Fibroblast of villous mesenchyme (primary cell): ENCODE measurements at places on chromosomes 13 and 19. TPM values are rescaled to one million over a fixed set of nuclear protein-coding genes. Genes with fewer than 3 reads are reported as not detected.
A peak's percentile ranks its signal among the peaks of the same experiment; 100 is the strongest.

ZNF627 gene
- total RNA-seq: 16.8 and 19.0 TPM in 2 replicates

CACNA1A gene
- total RNA-seq: 0.32 and 0.43 TPM in 2 replicates

NTN5 gene
- total RNA-seq: under 0.01 TPM in 1 of 2 replicates, not detected in the other

PLPP2 gene
- total RNA-seq: 9.9 and 12.2 TPM in 2 replicates

IFI30 gene
- total RNA-seq: 24.2 and 29.0 TPM in 2 replicates

PLIN5 gene
- total RNA-seq: not detected in 2 replicates

ZNF540 gene
- total RNA-seq: 0.32 and 0.86 TPM in 2 replicates

ZNF471 gene
- 1.9 and 3.9 TPM in 2 replicates for total RNA-seq

SMG9 gene
- 13.0 and 14.5 TPM in 2 replicates for total RNA-seq

ZNF442 gene
- total RNA-seq: 0.64 and 1.3 TPM in 2 replicates

ATP4A gene
- total RNA-seq: not detected in 2 replicates

GAMT gene
- 23.3 and 29.6 TPM in 2 replicates for total RNA-seq

MRPL4 gene
- 42.3 and 51.5 TPM in 2 replicates for total RNA-seq

- DNase-seq: no peak
Observed at GRCh38 chr13:45849408-45849807, 2.1 kb downstream of the SIAH3 start.

DNA sequence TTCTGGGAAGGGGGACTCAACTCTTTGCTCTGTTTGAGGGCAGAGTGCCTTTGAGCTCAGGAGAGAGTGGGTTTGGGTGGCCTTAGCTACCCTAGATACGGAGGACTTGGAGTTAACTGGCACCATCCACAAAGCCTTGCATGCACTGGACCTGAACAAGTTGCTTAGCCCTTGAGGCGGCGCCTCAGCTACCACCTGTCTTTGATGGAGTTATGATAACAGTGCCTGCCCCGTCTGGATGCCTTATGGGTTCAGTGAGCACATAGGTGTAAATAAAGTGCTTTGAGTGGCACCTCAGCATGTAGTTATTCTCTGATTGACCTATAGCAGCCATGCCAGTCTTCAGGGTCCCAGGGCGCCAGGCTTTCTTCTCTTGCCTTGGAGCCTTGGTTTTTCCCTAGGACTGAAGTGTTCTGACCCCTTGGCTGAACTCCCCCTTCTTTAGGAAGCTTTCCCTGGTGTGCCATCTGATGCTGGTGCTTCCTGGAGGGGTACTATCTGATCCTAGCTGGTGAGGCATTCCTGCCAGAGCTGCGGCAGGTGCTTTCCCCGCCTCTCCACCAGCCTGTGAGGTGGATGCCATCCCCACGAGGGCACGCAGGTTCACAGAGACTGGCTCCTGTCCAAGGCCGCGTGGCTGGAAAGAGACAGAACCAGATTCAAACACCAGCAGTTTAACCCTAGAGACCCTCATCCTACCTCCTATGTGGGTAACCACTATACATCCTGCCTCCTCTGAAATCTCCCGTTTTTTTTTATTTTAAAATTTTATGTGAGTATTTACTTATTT is 5.8 kb downstream of the BCKDHA start:
- DNase-seq: no peak

DNA sequence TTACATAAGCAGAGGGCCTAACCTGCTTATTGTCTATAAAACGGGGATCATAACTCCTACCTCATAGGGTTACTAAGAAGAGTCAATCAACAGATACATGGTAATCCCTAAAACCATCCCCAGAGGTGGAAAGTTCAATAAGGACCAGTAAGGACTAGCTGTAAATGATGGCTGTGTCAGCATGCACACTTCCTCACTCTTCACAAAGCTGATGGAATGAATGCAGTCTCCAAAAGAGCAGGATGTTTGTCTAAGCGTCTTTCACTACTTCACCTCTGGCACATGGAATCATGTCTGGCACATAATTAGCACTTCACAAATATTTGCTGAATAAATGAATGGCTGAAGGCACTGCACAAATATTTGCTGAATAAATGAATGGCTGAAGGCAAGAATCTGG is 134.2 kb downstream of the MIPEP start:
- DNase-seq: no peak

- peak; percentile 40 for DNase-seq
Observed at GRCh38 chr13:51435002-51435578, 17.7 kb downstream of the INTS6 start.

- no peak for DNase-seq
Observed at GRCh38 chr13:100537486-100537885, 51.1 kb downstream of the GGACT start.

DNA sequence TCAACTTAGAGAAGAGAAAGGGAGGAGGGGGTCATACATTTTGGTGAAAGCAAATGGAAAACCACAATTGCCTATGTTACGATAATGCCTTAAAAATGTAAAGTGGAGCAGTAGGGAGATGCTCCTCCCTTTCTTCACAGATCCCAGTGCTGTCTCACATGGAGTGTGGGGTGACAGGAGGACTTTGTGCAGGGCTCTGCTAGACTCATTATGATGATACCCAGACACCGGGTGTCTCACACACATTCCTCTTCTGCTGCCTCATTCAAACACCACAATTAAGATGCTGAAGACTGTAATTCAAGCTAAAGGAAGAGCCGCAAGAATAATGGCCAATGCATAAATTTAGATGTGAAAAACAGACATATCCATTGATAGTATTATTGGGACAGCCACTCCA is 150.6 kb downstream of the LHFPL6 start:
- DNase-seq: peak; percentile 68

DNA sequence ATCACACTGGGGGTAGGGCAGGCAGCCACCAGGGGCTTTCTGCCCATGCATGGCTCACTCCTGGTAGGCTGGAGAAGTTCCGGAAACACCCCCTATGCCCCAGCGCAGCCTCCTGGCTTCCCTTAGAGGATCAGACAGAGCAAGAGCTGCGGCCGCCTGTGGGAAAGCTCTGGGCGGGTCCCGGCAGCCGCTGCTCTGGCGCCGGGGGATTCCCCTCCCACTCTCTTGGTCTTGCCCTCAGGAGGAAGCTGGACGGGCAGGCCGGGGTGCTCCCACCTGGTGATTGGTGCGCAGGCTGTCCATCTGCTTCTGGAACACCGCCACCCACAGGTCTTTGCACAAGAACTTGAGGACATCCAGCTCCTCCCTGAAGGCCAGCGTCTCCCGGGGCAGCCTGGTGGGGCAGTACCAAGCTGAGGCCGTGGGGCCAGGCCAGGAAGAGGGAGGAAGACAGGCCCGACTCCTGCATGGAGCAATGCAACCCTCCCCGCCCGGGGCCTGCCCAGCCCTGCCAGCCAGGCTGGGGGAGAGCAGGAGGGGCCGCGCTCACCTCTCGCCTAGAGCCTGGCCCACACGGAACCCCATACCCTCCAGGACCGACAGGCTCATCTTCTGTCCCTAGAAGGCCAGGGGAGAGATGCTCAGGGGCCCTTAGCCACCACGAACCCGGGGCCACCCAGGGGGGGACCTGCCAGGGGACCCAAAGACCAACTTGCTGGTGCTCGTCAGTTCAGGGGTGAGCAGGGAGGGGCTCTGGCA is 4.0 kb upstream of the NKPD1 start:
- DNase-seq: peak; percentile 90

- no peak for DNase-seq
Observed at GRCh38 chr19:29645911-29646310, 19.4 kb upstream of the PLEKHF1 start.

GRCh38 chr19:2331601-2332246 is 3.2 kb downstream of the SPPL2B start:
- DNase-seq: no peak

GRCh38 chr13:110447058-110447511 is 114.4 kb downstream of the RAB20 start:
- peak; percentile 83 for DNase-seq

GRCh38 chr19:47075179-47075810 is 26.9 kb upstream of the TMEM160 start:
- DNase-seq: no peak

- DNase-seq: peak; percentile 90
Observed at GRCh38 chr19:2032296-2032941, 16.9 kb upstream of the BTBD2 start.

GRCh38 chr13:89627996-89628395 is 1719.5 kb upstream of the MIR17HG start:
- DNase-seq: no peak

DNA sequence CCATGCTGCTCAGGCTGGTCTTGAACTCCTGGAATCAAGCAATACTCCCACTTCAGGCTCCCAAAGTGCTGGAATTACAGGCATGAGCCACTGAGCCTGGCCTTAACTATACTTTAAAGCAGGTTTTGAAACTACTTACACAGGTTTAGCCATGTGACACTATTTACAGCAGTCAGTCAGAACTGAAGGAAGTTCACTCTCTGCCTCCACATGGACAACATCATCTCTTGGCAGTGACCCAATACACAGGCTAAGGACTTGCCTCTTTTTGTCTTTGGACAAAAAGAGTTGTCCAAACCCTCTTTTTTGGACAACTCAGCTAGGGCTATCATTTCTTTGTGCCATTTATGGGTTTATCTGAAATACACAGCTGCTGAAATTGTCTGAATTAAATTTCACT is 89.0 kb upstream of the CLDN10 start:
- DNase-seq: no peak

GRCh38 chr13:41137241-41137640 is 4.6 kb upstream of the KBTBD6 start:
- peak; percentile 25 for DNase-seq

DNA sequence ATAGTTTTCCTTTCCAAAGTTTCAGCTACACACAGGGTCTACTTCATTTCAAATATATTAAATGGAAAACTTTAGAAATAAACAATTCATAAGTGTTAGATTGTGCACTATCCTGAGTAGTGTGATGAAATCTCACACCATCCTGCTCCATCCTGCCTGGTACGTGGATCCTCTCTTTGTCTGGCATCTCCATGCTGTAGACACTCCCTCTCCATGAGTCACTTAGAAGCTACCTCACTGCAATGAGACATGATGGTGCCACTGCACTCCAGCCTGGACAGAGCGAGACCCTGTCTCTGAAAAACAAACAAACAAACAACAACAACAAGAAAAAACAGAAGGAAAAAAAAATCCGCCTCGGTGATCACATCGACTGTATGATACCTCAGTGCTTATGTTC is 191.8 kb downstream of the PCCA start:
- DNase-seq: no peak

DNA sequence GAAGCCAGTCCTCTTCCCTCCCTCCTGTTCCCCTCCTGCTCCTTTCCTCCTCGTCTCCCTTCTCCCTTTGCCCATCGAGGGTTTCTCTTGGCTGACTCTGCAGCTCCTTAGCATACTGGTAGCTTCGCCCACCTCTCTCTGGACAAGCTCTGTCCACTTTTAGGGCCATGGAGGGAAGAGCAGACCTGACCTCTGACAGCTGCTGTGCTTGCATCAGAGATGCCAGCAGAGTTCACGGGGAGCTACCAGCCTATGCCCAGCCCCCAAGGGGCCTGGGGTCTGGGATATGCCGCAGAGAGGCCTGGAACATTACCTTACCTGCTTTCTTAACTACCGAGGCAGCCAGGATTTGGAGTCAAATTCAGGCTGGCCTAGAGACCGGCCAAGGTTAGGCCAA is 19.7 kb downstream of the LYL1 start:
- no peak for DNase-seq

GRCh38 chr19:34430738-34431625 is 2.8 kb downstream of the UBA2 start:
- peak; percentile 79 for DNase-seq

DNA sequence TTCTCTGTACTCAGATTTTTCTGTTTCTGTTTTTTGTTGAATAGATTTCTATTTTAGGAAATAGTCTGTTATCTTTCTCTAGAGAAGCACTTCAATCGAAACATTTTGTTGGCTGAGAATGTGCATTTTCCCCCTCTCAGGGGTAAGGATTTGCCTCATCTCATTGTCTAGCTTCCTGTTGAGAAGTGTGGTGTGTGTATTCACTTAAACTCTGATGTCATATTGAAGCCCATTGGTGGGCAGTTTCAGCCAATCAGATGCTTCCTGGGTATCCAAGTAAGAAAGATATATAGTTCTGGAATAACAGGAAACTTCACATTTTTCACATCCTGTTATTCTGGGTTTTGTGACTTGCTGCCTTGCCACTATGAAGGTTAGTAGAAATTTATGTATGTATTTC is 87.6 kb downstream of the ARHGEF7 start:
- DNase-seq: peak; percentile 82

- peak; percentile 96 for DNase-seq
Observed at GRCh38 chr19:7415163-7415856, 66.6 kb downstream of the ARHGEF18 start.

DNA sequence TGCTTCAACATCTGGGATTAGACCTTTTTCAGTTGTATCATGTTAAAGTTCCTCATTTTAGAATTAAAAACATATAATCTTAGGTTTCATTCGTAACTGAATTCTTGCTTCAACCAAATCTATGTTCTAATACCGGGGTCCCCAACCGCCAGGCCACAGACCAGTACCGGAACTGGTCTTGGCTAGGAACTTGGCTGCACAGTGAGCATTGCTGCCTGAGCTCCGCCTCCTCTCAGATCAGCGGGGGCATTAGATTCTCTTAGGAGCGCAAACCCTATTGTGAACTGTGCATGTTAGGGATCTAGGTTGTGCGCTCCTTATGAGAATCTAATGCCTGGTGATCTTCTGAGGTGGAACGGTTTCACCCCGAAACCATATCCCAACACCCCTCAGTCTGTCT is 19.2 kb downstream of the ITM2B start:
- DNase-seq: no peak

DNA sequence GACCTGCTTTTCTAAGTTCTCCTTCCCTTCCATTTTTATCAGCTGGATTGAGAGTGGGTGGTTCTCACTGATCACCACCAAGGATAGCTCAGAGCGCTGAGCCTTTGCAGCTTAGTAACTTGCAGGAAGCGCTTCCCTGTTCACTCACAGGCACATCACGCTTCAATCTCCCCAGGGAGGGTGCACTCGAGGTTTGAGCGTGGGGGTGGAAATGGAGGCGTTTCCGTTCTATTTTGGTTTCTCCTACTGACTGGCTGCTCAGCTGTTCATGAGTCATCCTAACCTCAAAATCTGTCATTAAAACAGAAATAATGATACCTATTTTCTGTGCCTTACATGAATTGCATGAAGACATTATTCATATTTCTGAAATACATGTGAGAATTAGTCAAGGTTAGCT is 292.1 kb downstream of the SPRY2 start:
- DNase-seq: peak; percentile 97

DNA sequence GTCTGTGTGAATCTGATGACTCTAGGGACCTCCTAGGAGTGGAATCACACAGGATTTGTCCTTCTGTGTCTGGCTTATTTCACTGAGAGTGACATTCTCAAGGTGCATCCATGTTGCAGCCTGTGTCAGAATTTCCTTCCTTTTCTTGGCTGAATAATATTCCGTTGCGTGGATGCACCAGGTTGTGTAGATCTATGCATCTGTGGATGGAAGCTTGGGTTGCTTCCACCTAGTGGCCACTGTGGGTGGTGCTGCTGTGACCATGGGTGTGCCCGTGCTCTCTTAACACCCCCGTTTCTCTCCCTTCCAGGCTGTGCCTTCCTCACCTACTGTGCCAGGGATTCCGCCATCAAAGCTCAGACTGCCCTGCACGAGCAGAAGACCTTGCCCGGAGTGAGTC is 26.2 kb downstream of the CELF5 start:
- DNase-seq: peak; percentile 10
